ENCODE measurements at places on chromosomes 3 and 15.

GRCh38 chr15:41429003-41429890 is 12.4 kb downstream of the RTF1 start:
- no peak for DNase-seq

DNA sequence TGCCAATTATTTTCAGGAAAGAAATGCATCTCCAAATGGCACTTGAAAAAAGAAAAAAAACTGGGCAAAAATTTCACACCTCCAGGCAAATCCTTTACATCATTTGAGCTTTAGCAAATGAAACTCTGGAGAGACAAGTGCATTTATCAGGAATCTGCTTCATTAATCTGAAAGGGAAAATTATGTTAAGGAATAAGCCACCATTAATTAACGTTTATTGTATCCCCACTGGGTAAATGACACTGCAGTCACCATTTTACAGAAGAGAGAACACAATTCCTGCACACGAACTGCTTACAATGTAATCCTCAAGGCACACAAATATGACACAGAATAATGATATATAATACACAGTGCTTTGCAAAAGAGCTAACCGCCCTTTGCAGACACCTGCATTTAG is 217.3 kb downstream of the OSBPL10 start:
- no peak for DNase-seq

DNA sequence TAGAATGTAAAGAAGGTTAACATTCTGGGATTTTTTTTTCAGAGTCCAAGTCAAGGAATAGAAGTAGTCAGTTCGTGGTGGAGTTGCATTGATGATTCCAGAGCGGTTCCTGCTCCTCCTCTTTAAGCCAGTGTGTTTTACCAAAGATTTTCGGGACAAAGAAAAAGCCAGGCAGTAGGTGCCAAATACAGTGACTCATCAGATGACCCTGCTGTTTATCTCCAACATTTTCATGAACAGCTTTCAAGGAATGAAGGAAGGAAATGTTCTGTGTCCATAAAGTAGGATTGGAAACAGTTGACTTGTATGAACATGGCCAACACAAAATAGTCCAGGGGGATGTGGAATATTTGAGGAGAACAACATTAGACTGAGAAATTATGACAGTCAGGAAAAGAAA is 142.4 kb upstream of the TMC3 start:
- no peak for DNase-seq

DNA sequence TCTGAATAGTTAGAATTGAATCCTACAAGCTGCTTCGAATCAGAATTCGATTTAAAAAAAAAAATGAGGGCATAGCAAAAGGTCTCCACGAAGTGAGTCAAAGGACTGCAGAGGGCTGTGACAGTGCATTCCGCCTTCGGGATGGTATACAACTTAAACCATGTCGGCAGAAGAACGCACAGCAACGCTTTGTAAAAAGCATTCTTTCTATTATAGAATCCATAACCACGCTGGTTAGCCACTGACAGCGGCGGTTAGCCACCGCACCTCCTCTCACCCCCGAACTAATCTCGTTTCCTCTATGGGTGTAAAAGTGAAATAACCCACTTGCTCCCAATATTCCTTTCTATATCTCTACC is 664 bp upstream of the PIK3CA start:
- DNase-seq = no peak

- DNase-seq = no peak
Observed at GRCh38 chr3:15286022-15286421, 46.4 kb downstream of the SH3BP5 start.

GRCh38 chr15:93897377-93897776 is 334.0 kb upstream of the MCTP2 start:
- no peak for DNase-seq

Data from type B pancreatic cell (in vitro differentiated cells).